ENCODE measurements at places on chromosomes 7 and 10.

DNA sequence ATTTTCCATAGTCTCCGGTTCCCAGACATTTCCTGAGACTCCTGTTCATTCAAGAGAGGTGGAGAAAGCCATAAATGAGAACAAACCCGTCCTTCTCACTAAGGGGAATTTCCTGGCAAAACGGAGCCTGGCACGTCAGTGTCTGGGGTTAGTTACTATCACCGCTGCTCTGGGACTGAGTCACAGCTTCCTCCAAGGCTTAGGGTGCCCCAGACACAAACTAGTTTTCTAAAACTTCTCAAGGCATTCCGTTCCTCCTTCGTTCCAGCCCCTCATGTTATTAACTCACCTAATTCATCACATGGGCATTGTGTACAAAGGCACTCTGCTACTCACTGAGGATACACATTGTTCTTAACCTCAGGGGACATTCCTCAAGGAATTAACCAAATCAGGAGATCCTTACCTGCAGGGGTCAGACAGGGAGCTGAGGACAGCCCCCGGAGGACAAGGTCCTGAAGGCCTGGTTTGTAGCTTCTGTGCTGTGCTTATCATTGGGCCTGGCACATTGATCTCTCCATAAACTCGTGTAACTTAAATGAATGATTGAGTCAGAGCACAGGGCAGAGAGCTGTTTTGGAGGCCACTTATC lies 103.0 kb upstream of the KLF6 start:
- DNase-seq, result peak; percentile 94

- DNase-seq, result no peak
Observed at GRCh38 chr10:12592967-12593366, 243.6 kb downstream of the CAMK1D start.

DNA sequence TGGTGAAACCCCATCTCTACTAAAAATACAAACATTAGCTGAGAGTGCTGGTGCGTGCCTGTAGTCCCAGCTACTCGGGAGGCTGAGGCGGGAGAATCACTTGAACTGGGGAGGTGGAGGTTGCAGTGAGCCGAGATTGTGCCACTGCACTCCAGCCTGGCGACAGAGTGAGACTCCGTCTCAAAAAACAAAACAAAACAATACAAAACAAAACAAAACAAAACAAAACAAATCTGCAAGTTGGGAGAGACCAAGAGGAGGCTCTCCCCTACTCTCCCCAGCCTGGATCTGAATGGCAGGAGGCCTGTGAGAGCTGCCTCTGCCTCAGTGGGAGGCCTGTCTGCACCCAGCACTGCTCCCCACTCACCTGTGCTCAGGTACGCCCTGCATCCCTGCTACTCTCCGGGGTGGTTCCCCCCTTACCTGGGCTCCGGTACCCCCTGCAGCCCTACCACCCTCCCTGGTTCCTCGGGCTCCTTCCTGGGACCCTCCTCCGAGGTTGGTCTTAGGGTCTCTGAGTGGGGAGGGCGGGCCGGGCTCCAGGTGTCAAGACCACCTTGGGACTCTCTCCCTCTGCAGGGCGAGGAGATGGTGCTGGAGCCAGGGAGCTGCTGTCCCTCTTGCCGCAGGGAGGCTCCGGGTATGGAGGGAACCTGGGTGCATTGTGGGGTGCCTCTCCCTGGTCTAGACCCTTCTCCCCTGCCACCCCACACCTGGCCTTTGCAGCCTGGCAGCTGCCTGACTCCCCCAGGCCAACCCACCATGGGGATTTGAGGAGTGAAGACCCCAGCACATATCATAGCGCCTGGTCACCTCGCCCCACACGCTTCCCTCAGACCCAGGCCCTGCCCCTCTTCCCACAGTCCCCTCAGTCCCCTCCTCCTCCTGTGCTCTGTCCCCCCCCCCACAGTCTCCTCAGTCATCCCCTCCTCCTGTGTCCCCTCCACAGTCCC lies 9.5 kb upstream of the ZNF862 start:
- no peak for DNase-seq

DNA sequence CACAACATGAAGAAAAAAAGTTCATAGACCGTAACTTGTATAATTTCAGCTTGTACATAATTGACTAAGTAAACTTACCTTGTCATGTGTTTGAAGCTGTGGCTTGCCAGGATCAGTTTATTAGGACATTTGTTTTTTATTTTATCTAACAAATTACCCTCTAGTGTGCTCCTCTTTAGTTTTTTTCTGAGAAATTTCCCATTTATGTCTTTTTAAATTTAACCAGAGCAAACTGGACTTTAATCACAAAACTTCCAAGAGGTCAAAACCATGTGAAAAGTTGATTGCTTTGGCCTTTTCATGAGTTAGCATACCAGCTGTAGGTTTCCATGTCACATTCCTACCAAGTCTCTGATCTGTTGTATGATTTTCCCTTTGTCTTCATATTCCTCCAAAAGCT lies 42.5 kb downstream of the ZRANB1 start:
- no peak for DNase-seq

- peak; percentile 2 for DNase-seq
Observed at GRCh38 chr7:8436965-8437364, 3.6 kb downstream of the NXPH1 start.

DNA sequence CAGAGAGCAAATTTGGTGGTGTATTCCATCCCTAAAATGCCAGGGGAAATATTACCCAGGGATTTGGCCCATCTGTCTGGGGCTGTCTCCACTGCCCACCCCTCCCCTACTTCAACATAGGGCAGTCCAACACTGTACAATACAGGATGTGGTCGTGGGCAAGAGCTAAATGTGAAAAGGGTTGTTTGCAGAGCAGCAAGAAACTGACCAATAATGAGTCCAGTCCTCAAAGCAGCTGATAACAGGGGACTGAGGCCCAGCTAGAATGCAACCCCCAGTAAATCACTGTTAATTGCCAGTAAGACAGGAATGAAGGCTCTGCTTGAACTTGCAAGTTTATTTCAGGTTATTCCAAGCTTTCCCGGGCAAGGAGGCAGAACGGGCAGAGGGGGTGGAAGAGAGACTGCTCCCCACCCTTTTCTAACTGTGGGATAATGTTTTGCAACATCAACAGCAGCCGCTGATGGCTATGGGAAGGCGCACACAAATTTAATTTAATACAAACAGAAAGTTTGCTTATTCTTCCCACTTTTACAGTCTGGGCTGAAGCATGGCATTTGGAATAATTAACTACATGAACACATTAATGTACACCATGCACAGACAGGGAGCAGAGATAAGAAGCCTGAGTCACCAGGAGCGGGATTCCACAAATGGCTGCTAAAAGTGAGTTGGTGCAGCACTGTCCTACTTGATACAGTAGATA lies 36.8 kb downstream of the AFAP1L2 start:
- DNase-seq, result peak; percentile 79

- no peak for DNase-seq
Observed at GRCh38 chr10:103874730-103875129, 19.4 kb upstream of the SH3PXD2A start.

DNA sequence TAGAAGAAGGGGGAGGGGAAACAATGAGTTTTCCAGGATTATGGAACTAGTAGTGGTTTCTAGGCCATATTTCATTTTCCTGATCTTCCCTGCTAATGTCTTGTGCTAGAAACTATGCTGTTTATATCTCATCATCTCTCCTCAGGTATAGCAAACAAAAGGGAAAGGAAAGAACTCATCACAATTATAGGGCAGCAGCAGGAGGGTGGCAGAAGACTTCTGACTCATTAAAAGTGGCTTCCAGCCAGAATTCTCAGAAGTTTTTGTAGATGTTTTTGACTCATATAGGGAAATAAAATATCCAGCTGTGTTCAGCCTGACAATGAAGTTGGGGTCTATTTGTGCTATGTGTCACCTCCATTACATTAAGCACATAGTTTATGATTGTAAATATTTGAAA lies 6.5 kb downstream of the AHR start:
- peak; percentile 86 for DNase-seq

GRCh38 chr10:17954861-17955260 lies 3.1 kb downstream of the SLC39A12 start:
- DNase-seq, result no peak

Measured in amniotic epithelial cell (primary cell).